ENCODE measurements at places on chromosomes 2 and 18. TPM values are rescaled to one million over a fixed set of nuclear protein-coding genes. Genes with fewer than 3 reads are reported as not detected.

Gene GYPC
- total RNA-seq, result 21.4 TPM

Gene HAAO
- total RNA-seq, result not detected

Gene PIGN
- 25.5 TPM for total RNA-seq

- no peaks in the 10 kb centered on the region for H3K36me3 ChIP-seq
- peaks cover 21% of the 10 kb centered on the region for H3K4me1 ChIP-seq
- peak; percentile 86 for DNase-seq
- peak overlapping the region; percentile 64 for H3K27ac ChIP-seq
- H3K27me3 ChIP-seq, result peaks cover 35% of the 10 kb centered on the region
- peak overlapping the region; percentile 20 for H3K4me3 ChIP-seq
These were observed 72.0 kb upstream of the ZCCHC2 start for GRCh38 chr18:62450546-62451410.

DNA sequence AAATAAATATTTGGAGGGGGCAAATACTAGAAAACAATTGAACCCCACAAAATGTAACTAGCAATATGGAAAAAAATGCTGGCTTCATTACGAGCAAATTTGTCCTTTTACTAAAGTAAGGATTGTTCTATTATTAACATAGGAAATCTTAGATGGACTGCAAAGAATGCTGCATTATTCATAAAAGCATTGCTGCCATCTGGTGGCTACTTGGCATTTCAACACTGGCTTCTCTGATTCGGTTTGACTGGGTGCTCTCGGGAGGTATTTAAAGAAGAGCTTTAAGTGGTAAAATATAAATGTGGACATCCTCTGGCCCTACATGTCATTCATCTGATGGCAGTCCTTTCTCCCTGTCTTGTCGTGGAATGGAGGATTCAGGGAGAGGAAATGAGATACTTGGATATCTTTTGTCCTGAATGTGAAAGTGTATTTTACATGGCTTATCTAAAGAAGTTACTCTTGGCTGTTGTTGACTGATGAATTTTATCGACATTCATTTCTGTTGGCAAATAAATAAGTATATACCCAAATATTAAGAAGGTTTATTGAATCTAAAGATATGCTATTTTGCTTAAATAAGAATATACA is 130.2 kb downstream of the ARHGAP15 start:
- peak overlapping the region; percentile 79 for H3K4me3 ChIP-seq
- H3K4me1 ChIP-seq, result no peaks in the 10 kb centered on the region

DNA sequence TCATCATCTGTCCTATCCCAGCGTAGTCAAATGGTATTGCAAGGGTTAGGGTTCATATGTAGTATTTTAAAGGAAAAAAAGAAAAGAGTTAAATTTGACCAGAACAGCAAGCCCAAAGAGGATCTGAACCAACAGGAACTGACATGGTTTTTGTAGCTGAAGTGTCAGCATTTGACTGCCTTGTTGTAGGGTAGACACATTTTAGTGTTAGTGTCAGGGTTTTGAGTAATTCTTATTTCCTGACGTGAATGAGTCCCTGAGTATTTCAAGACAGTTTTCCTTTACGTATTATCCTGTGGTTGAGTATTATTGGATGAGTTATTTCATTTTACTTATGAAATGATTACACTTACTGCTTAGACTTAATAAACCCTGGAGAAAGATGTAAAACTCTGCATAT is 173.3 kb upstream of the ZEB2 start:
- H3K36me3 ChIP-seq, result no peaks in the 10 kb centered on the region
- H3K27me3 ChIP-seq, result no peaks in the 10 kb centered on the region
- no peak for DNase-seq
- no peak overlapping the region for H3K27ac ChIP-seq
- no peak overlapping the region for H3K4me3 ChIP-seq
- H3K4me1 ChIP-seq, result no peaks in the 10 kb centered on the region

DNA sequence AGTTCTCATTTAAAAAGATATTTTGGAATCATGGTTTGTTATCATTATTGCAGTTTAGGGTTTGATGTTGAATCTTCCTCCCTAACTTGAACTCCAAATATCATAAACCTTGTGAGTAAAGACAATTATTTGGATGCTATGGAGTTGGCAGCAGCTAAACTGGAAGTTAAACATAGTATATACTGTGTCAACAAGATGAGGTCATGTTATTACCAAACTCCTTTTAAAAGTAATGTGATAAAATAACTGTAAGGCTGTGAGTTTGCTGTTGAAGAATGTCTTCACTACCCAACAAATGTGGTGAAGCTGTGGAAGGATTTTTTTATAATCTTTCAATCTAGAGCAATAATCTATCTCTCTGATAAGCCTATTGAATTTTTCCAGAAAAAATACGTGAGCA is 16.0 kb downstream of the DNAH6 start:
- H3K4me1 ChIP-seq, result no peaks in the 10 kb centered on the region
- H3K27me3 ChIP-seq, result peaks cover 14% of the 10 kb centered on the region
- H3K27ac ChIP-seq, result no peak overlapping the region
- DNase-seq, result no peak
- H3K4me3 ChIP-seq, result no peak overlapping the region

DNA sequence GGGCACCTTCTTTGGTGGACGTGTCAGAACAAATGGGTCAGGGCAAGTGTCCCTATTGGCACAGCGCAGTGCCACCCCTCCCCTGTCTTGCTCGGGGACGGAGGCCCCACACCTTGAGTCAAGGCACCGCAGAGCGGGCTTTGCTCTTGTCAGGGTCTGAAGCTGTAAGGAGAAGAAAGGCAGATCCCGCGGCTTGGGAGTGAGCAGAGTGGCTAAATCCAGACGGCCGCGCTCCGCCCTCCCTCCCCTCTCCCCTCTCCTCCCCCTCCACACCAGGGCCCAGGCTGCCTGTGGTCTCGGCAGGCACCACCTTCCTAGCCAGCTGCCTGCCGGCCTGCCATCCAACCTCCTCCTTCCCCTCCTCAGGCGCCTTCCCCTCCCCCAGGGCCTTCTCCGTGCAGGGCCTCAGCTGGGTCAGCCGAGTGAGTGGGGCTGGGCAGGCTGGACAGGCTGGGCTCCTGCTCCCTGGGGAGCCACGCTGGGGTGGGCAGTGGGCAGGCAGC is 25.8 kb downstream of the SPEG start:
- DNase-seq, result peak; percentile 52
- peaks cover 21% of the 10 kb centered on the region for H3K36me3 ChIP-seq
- H3K4me3 ChIP-seq, result peak overlapping the region; percentile 78
- H3K27ac ChIP-seq, result peak overlapping the region; percentile 88

- no peaks in the 10 kb centered on the region for H3K27me3 ChIP-seq
- no peak overlapping the region for H3K4me3 ChIP-seq
- H3K27ac ChIP-seq, result no peak overlapping the region
- no peaks in the 10 kb centered on the region for H3K4me1 ChIP-seq
- no peak for DNase-seq
These were observed 226.2 kb upstream of the RAB6C start for GRCh38 chr2:129753261-129753660.

DNA sequence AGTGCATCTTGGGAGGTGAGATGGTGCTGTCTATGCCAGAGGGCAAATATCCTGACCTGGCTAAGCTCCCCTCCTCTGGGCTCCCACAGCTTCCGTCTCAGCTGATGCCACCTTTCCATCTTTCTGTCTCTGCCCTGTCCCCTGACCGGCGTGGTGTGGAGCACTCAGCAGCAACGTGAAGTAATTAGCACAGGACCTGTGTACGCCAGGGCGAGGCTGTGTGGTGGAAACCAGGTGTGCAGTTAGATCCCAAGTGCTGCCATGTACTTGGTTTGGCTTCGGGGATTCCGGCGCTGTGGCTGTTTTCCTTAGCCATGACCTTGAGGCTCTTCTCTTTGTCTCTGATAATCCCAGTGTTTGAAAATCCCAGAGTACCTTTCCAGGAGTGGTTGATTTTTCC is 36.5 kb downstream of the COA5 start:
- peaks cover 22% of the 10 kb centered on the region for H3K4me1 ChIP-seq
- H3K4me3 ChIP-seq, result no peak overlapping the region
- no peak for DNase-seq
- no peak overlapping the region for H3K27ac ChIP-seq
- H3K36me3 ChIP-seq, result peaks cover 15% of the 10 kb centered on the region

DNA sequence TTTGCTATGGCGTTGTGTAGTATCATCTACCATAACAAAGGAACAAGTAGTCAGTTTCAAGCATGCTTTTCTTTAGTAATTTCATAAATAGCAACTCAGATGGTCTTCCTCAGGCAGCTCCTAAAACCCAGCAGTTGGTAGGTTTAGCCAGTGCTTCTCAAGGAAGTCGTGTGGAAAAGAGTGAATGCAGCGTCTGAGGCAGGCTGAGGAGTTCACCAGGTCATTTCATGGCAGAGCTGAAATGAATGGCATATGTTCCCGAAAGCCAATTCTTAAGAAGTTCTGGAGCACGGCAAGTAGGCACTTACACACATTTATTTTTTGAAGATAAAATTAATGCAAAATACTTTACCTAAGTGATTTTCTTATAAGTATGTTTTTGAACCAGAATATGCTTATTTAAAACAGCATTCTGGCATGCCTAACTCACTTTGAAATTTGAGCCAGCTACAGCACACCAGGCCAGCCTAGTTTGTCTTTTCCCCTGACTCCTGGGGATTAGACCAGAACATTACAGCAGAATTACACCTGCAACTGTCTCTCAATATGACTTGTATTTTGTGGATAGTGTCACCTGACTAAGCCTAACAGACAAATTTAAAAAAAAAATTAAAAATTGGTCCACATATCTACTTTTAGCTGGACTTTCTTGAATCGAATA is 62.2 kb downstream of the OSBPL6 start:
- peaks cover 1% of the 10 kb centered on the region for H3K27me3 ChIP-seq
- H3K4me3 ChIP-seq, result no peak overlapping the region
- DNase-seq, result no peak
- peaks cover 26% of the 10 kb centered on the region for H3K4me1 ChIP-seq

GRCh38 chr18:28728891-28729290 is 552.0 kb upstream of the CDH2 start:
- peak; percentile 23 for DNase-seq
- H3K4me1 ChIP-seq, result peaks cover 55% of the 10 kb centered on the region
- peaks cover 7% of the 10 kb centered on the region for H3K36me3 ChIP-seq
- peak overlapping the region; percentile 67 for H3K4me3 ChIP-seq

DNA sequence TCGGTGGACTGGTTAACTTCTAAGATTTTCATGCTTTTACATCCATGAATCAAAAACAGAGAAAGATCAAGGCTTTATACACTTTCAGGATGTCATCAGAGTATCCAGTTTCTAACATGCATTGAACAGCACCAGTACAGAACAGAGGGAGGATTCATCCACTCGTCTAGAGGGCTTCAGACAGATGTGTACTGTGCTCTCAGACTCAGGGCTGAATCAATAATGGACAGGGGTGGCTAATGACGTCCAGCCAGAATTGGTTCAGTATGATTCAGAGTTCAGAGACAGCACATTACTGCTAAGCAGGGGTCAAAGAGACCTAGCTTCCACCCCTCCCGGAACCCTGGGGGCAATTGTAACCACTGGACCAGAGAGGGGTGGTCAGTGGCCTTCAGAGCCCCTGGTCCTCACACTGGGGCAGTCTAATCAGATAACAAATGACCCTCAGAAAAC is 37.3 kb downstream of the RNU4ATAC start:
- no peak overlapping the region for H3K27ac ChIP-seq
- H3K36me3 ChIP-seq, result peaks cover 15% of the 10 kb centered on the region
- H3K4me1 ChIP-seq, result peaks cover 73% of the 10 kb centered on the region
- no peak for DNase-seq
- H3K4me3 ChIP-seq, result no peak overlapping the region
- H3K27me3 ChIP-seq, result no peaks in the 10 kb centered on the region

GRCh38 chr2:5894355-5894754 is 202.2 kb downstream of the SOX11 start:
- no peaks in the 10 kb centered on the region for H3K27me3 ChIP-seq
- H3K4me3 ChIP-seq, result no peak overlapping the region
- DNase-seq, result no peak
- no peaks in the 10 kb centered on the region for H3K4me1 ChIP-seq
- 0 out of 2 replicates have a peak, but pooled peaks cover 4% of the 10 kb centered on the region for H3K36me3 ChIP-seq
- no peak overlapping the region for H3K27ac ChIP-seq

DNA sequence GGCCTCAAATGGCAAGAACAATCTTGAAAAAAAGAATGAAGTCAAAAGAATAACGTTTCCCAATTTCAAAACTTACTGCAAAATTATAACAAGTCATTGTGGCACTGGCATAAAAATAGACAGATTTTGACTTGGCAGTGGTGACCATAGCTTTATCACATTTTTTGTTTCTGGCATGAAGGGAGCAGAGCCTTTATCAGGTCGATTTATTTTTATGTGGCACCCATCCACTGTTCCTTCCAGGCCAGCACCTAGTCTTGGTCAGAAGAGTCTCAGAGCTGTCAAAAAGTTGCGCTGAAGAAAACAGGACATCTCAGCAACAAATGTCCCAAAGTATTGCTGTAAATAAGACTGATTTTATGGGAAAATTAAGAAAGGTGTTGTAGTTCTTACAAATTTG is 92.4 kb downstream of the TRABD2A start:
- no peak overlapping the region for H3K4me3 ChIP-seq
- no peak for DNase-seq
- H3K27ac ChIP-seq, result no peak overlapping the region
- H3K4me1 ChIP-seq, result peaks cover 12% of the 10 kb centered on the region
- H3K27me3 ChIP-seq, result peaks cover 1% of the 10 kb centered on the region

DNA sequence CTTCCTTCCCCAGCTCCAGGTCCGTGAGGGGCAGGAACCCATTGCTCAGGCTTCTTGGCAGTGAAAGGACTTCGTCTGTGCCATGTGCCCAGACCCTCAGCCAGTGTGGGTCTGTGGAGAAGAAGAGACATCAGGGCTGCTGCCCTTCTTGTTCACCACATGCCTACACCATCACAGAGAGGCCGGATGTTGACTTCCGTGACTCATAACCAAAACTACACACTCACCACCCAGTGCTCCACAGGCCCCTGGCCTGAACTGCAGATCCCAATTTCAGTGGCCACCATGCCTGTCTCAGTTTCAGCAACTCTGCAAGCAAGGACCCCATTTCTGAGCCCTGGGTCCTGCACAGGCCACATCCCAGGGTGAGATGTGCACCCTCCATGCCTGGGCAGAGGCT is 332.6 kb upstream of the SALL3 start:
- no peaks in the 10 kb centered on the region for H3K27me3 ChIP-seq
- no peaks in the 10 kb centered on the region for H3K4me1 ChIP-seq
- peaks cover 9% of the 10 kb centered on the region for H3K36me3 ChIP-seq
- no peak overlapping the region for H3K4me3 ChIP-seq
- DNase-seq, result no peak

GRCh38 chr2:119599384-119599783 is 55.1 kb downstream of the CFAP221 start:
- DNase-seq, result no peak
- no peaks in the 10 kb centered on the region for H3K36me3 ChIP-seq
- no peak overlapping the region for H3K4me3 ChIP-seq

DNA sequence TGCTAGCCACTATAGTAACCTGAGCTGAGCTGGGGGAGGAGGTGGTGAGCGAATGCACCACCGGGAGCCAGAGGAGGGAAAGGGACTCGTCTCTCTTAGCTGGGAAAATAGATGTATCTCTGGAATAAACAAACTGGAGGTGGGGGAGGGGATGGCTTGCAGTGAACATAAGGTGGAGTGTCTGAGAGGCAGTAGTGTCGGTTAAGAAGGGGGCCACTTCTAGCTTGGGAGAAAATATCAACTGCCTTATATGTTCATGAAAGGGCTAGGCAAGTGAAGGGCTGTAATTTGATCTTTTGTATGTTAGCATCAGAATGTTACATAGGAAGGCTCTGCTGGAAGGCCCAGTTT is 2.2 kb downstream of the SETBP1 start:
- no peaks in the 10 kb centered on the region for H3K36me3 ChIP-seq
- peaks cover 7% of the 10 kb centered on the region for H3K27me3 ChIP-seq

- DNase-seq, result peak; percentile 31
- peak overlapping the region; percentile 87 for H3K27ac ChIP-seq
- no peaks in the 10 kb centered on the region for H3K27me3 ChIP-seq
- H3K36me3 ChIP-seq, result peaks cover 28% of the 10 kb centered on the region
These were observed 212.2 kb upstream of the THUMPD2 start for GRCh38 chr2:39991298-39991697.
